ENCODE measurements at places on chromosomes 16 and 17.
A peak's percentile ranks its signal among the peaks of the same experiment; 100 is the strongest.

DNA sequence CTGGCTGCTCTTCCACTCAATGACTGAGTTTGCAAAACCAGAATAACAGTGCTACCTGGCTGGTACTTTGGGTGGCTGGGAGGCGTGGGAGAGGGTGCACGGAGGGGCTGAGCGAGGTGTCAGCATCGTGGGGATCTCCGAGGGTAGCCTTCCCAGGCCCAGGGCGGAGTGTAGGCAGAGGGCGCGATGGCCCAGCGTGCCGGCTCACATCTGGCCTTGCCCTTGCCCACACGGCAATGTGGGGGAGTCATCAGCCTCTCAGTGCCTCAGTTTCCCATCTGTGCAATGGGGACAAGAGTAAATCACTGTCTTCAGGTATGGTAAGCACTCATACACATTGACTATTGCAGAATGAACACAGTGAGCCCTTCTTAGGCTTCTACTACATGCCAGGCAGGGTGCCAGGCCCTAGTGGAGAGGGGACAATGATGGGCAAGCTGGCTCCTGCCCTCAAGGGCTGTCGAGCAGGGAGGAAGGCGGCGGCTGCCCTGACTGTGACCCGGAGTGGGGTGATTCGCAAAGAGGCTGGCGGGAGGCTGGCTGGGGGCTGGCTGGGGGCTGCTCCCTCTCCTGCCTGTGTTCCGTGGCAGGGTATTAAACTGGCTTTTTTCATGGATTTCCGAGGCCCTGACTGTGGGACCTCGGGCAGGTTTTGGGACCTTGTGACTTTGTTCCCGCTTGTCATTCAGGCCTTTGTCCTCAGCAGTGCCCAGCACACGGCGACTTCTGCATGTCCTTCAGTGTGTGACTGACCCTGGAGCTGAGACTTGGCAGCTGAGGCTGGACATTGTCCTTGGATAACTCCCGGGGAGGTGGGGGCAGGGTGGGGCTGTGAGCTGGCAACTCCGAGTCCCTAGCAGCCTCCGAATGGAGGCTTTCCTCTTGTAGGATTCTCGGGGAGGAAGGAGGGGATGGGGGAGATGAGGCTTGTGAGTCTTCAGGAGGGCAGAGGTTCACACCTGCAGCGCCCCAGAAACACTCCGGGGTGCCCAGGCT, 243.1 kb downstream of the SEC14L1 start:
- DNase-seq, result no peak

DNA sequence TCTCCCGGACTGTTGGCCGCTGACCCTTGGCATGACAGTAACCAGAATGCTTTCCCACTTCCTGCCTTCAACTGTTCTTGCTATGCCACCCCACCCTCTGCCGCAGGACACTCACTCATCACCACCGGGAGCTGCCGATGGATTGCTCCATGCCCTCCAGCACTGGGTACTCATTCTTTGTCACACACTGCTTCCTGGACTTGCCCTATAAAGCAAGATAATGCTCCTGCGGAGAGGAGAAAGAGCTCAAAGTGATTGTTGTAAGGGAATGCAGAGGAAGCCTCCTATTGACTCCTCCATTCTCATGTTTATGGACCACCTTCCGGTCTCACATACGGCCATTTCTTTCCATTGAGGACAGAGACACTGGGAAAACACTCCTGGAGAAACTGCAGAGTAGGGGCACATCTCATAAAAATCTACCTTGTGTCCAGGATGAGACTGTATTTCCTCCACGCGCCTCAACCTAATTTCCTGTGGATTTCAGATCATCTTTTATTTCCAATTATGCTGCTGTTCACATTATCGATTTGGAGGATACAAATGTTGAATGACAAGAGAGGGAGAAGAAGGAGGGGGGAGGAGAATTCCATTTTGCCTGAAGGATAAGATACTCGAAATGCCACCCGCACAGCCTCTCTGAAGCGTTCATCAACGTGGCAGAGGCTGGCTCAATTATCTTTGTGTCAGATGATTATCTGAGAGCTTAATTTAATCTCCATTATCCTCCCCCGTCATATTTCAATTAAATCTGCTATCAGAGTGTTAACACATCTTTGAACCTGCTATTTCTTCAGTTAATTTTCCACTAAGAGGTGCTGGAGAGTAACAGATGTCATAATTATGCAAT, 486.1 kb upstream of the SALL1 start:
- DNase-seq, result no peak

GRCh38 chr16:20726661-20727060, 15.0 kb downstream of the THUMPD1 start:
- DNase-seq, result no peak

GRCh38 chr17:74011966-74012365, 191.5 kb upstream of the RPL38 start:
- no peak for DNase-seq

- DNase-seq, result no peak
These were observed 77.0 kb downstream of the MRC2 start for GRCh38 chr17:62704381-62704971.

DNA sequence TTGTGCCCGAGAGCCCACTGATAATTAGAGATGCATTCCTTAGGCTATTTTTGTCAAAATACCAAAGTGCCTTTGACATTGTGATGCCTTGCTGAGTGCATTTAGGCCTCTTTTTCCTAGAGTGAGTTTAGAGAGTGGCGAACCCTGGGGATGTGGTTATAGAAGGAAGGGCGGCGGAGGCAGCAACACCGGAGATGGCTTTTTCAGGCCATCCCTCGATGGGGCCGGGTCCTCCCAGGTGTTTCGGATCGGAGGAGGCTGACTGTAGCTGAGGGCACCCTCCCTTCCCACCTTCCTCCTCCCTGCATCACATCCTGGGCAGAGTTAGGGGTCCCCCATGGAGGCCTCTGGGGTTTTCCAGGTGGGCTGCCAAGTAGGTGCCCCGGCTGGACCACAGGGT, 6.6 kb upstream of the SNAI3 start:
- DNase-seq, result peak; percentile 45

GRCh38 chr17:3818786-3819185, 17.8 kb upstream of the ITGAE start:
- DNase-seq, result no peak

GRCh38 chr17:50161023-50161910, 4.5 kb upstream of the SGCA start:
- peak; percentile 92 for DNase-seq

Measured in CD4-positive, alpha-beta memory T cell (primary cell).